Effector memory CD8-positive, alpha-beta T cell (primary cell): ENCODE measurements at places on chromosomes 4 and X.

- H3K27ac ChIP-seq, result no peak overlapping the region
- H3K27me3 ChIP-seq, result no peaks in the 10 kb centered on the region
Measured at GRCh38 chrX:28015993-28016392, 34.7 kb upstream of the DCAF8L1 start.

- H3K27me3 ChIP-seq, result no peaks in the 10 kb centered on the region
- H3K27ac ChIP-seq, result no peak overlapping the region
- no peak overlapping the region for H3K4me3 ChIP-seq
- no peaks in the 10 kb centered on the region for H3K4me1 ChIP-seq
- no peak for DNase-seq
- no peaks in the 10 kb centered on the region for H3K36me3 ChIP-seq
Measured at GRCh38 chr4:126991965-126992364, 640.8 kb upstream of the INTU start.

GRCh38 chr4:148653681-148654080, 211.5 kb upstream of the NR3C2 start:
- no peaks in the 10 kb centered on the region for H3K36me3 ChIP-seq
- no peaks in the 10 kb centered on the region for H3K27me3 ChIP-seq
- no peaks in the 10 kb centered on the region for H3K4me1 ChIP-seq
- no peak overlapping the region for H3K27ac ChIP-seq
- no peak for DNase-seq

DNA sequence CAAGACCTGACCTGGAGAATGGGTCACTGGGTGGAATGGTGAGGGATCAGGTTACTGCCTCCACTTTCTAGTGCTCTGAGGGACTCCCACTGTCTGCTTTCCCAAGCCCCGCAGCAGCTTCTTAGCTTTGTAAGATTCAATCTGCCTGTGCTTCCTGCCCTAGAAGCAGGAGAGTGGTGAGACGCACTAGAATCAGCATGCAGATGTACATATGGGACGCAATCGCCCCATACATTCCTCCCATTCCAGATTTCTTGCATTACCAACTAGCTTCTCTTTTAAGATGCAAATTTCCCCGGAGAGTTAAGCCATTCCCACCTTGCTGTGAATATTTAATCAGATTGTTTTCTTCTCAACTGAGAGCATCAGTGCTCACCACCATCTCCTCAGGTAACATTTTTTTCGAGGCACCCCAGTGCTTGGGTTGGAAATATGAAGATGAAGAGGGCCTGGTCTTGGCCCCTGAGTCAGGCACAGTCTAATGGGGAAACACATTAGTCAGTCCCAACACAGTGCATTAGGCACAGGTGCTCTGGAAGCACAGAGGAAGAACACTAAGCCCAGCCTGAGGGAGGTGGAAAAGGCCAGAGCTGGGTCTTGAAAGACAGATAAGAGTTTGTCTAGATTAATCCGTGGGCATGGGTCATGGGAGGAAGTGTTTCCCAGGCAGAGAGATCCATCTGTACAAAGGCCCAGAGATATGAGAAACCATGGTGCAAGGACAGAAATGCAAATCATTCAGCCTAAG, 66.7 kb upstream of the PRPS1 start:
- DNase-seq, result no peak
- peaks cover 3% of the 10 kb centered on the region for H3K4me1 ChIP-seq
- no peak overlapping the region for H3K4me3 ChIP-seq
- H3K36me3 ChIP-seq, result peaks cover 16% of the 10 kb centered on the region

- H3K4me1 ChIP-seq, result peaks cover 15% of the 10 kb centered on the region
- H3K27ac ChIP-seq, result peak overlapping the region; percentile 91
- H3K27me3 ChIP-seq, result peaks cover 39% of the 10 kb centered on the region
- H3K36me3 ChIP-seq, result peaks cover 4% of the 10 kb centered on the region
- DNase-seq, result no peak
Measured at GRCh38 chr4:7721984-7722551, 217.6 kb downstream of the AFAP1 start.

GRCh38 chrX:149490100-149490499, 15.0 kb downstream of the IDS start:
- no peak for DNase-seq
- H3K27me3 ChIP-seq, result no peaks in the 10 kb centered on the region
- peaks cover 15% of the 10 kb centered on the region for H3K4me1 ChIP-seq
- no peak overlapping the region for H3K27ac ChIP-seq
- peaks cover 26% of the 10 kb centered on the region for H3K36me3 ChIP-seq
- no peak overlapping the region for H3K4me3 ChIP-seq

GRCh38 chr4:171565130-171565788, 247.9 kb upstream of the GALNTL6 start:
- H3K4me1 ChIP-seq, result no peaks in the 10 kb centered on the region
- no peaks in the 10 kb centered on the region for H3K27me3 ChIP-seq
- H3K27ac ChIP-seq, result no peak overlapping the region
- peaks cover 3% of the 10 kb centered on the region for H3K36me3 ChIP-seq
- DNase-seq, result no peak
- no peak overlapping the region for H3K4me3 ChIP-seq

GRCh38 chr4:163157157-163157556, 9.5 kb downstream of the NAF1 start:
- no peak for DNase-seq
- H3K27ac ChIP-seq, result no peak overlapping the region
- no peak overlapping the region for H3K4me3 ChIP-seq

- no peak for DNase-seq
- H3K36me3 ChIP-seq, result no peaks in the 10 kb centered on the region
- peaks cover 10% of the 10 kb centered on the region for H3K4me1 ChIP-seq
- H3K27me3 ChIP-seq, result no peaks in the 10 kb centered on the region
- H3K4me3 ChIP-seq, result no peak overlapping the region
Measured at GRCh38 chrX:77953708-77954107, 15.7 kb downstream of the PGAM4 start.

- H3K4me3 ChIP-seq, result no peak overlapping the region
- no peak for DNase-seq
- peaks cover 13% of the 10 kb centered on the region for H3K36me3 ChIP-seq
- peaks cover 51% of the 10 kb centered on the region for H3K4me1 ChIP-seq
Measured at GRCh38 chr4:139460565-139460964, 6.6 kb downstream of the RAB33B start.

GRCh38 chr4:105710012-105710600, 1.5 kb downstream of the GSTCD start:
- H3K27me3 ChIP-seq, result no peaks in the 10 kb centered on the region
- peaks cover 19% of the 10 kb centered on the region for H3K4me1 ChIP-seq
- no peak for DNase-seq
- peak overlapping the region; percentile 97 for H3K27ac ChIP-seq

GRCh38 chr4:4524364-4524763, 17.5 kb downstream of the STX18 start:
- H3K36me3 ChIP-seq, result peaks cover 14% of the 10 kb centered on the region
- peak; percentile 46 for DNase-seq
- no peaks in the 10 kb centered on the region for H3K27me3 ChIP-seq
- H3K4me1 ChIP-seq, result peaks cover 25% of the 10 kb centered on the region

DNA sequence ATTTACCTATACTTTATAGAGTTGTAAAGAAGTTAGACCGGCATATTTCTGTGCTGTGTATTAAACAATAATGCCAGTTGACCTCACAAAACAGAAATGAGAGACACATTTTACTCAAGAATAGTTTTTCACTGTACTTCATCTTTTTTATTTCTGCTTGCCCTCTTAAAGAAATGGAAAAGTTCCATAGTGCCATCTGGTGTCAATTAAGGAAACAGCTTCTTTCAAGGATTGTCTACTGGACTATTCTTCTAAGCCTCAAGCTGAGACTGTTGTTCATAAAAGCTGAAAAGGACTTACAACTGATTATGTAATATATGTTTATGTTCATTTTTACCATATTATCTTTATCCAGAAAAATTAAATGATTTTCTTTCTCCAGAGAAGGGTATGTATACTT, 1523.7 kb downstream of the ARAP2 start:
- H3K4me3 ChIP-seq, result no peak overlapping the region
- no peaks in the 10 kb centered on the region for H3K4me1 ChIP-seq
- H3K27me3 ChIP-seq, result no peaks in the 10 kb centered on the region
- no peak overlapping the region for H3K27ac ChIP-seq
- no peak for DNase-seq
- H3K36me3 ChIP-seq, result no peaks in the 10 kb centered on the region

DNA sequence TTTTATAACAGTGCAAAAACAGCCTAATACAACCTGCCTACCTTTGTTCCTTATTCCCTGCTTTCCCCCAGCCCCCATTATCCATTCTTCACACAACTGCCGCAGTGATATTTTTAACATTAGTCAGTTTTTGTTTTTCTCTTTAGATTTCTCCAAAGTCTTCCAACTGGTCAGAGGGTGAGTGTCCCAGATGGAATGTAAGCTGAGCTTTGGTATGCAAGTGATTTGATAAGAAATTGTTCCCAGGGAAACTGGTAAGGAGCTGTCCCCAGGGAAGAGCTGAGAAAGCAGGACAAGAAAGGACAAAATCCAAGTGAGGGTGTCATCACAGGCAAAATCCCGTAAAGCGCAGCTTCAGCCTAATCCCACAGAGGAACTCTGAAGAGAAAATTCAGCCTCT, 475.5 kb upstream of the ADGRL3 start:
- H3K27ac ChIP-seq, result no peak overlapping the region
- H3K36me3 ChIP-seq, result no peaks in the 10 kb centered on the region
- DNase-seq, result no peak
- H3K4me1 ChIP-seq, result no peaks in the 10 kb centered on the region
- no peak overlapping the region for H3K4me3 ChIP-seq

GRCh38 chr4:111323496-111323895, 700.6 kb upstream of the PITX2 start:
- H3K27me3 ChIP-seq, result no peaks in the 10 kb centered on the region
- H3K4me1 ChIP-seq, result no peaks in the 10 kb centered on the region
- H3K27ac ChIP-seq, result no peak overlapping the region
- H3K4me3 ChIP-seq, result no peak overlapping the region

DNA sequence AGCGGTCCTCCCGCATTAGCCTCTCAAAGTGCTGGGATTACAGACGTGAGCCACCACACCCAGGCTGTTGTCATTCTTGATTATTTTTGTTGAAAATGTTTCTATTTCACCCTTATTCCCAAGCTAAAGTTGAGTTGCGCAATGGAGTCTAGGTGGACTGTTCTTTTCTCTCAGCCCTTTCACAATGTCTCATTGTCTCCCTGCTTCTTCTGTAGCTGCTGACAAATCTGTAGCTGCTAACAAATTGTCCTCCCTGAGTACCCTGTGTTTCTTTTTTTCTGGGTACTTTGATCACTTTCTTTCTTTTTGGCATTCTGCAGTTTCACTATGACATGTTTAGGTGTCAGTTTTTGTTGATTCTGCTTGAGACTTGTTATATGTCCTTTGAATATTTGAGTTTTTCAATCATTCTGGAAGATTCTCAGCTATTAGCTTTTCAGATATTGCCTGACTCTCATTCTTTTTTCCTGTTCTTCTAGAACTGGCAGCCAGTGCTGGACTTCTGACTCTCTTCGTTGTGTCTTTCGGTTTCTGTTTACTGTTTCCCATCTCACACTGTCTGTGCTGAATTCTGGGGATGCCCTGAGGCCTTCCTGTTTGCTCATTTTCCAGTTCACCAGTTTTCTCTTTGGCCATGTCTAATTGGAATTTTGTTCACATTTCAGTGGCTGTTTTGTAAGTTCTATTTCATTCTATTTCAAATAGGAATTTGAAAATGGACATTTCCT, 6.6 kb downstream of the ABCD1 start:
- peaks cover 30% of the 10 kb centered on the region for H3K4me1 ChIP-seq
- peak overlapping the region; percentile 64 for H3K27ac ChIP-seq
- no peak for DNase-seq

- peaks cover 27% of the 10 kb centered on the region for H3K4me1 ChIP-seq
- no peak for DNase-seq
- peak overlapping the region; percentile 83 for H3K4me3 ChIP-seq
- peaks cover 46% of the 10 kb centered on the region for H3K36me3 ChIP-seq
- peak overlapping the region; percentile 98 for H3K27ac ChIP-seq
Measured at GRCh38 chrX:41087201-41087600, 2.0 kb downstream of the USP9X start.

- peaks cover 4% of the 10 kb centered on the region for H3K36me3 ChIP-seq
- no peak overlapping the region for H3K4me3 ChIP-seq
- no peak for DNase-seq
- H3K4me1 ChIP-seq, result peaks cover 3% of the 10 kb centered on the region
- H3K27me3 ChIP-seq, result no peaks in the 10 kb centered on the region
- no peak overlapping the region for H3K27ac ChIP-seq
Measured at GRCh38 chr4:142150483-142150882, 514.1 kb downstream of the IL15 start.

DNA sequence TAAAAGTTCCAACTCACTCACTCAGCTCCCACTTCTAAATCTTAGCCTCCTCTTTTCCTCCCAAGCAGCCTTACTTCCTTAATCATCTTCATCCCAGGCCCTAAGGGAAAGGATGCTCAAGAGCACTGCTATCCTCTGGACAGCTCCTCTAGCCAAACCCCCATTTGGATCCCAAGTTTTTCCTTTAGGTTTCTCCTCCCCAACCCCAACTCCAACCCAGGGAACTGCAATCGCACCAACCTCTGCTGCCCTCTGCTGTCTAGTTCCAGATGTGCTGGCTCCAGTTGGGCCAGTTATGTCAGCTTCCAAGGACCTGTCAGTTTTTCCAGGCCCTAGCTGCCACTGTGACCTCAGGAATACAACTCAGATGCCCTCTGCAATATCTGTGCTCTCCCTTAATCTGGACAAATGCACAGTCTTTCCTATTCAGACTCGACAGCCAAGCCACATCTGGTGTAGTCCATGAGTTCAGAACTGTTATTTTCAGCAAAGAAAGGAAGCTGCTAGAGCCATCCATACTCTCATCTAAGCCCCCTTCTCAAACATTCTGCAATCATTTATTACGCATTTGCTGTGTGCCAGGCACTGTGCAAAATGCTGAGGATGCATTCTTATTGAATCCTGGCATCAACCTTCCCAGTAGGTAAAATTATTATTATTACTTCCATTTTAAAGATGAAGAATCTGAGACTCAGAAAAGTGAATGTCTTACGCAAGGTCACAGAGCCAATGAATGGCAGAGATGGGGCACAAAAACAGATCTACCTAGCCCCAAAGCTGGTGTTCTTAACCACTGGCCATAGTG, 12.3 kb upstream of the XPNPEP2 start:
- no peak overlapping the region for H3K4me3 ChIP-seq
- H3K27ac ChIP-seq, result peak overlapping the region; percentile 49
- no peaks in the 10 kb centered on the region for H3K27me3 ChIP-seq
- DNase-seq, result peak; percentile 23
- H3K4me1 ChIP-seq, result peaks cover 25% of the 10 kb centered on the region

GRCh38 chr4:152949930-152950329, 13.8 kb downstream of the FHDC1 start:
- peaks cover 29% of the 10 kb centered on the region for H3K27me3 ChIP-seq
- H3K36me3 ChIP-seq, result no peaks in the 10 kb centered on the region
- H3K27ac ChIP-seq, result no peak overlapping the region

- H3K4me1 ChIP-seq, result peaks cover 26% of the 10 kb centered on the region
- H3K27me3 ChIP-seq, result no peaks in the 10 kb centered on the region
- no peaks in the 10 kb centered on the region for H3K36me3 ChIP-seq
- DNase-seq, result no peak
Measured at GRCh38 chr4:101421386-101421785, 74.1 kb upstream of the PPP3CA start.

DNA sequence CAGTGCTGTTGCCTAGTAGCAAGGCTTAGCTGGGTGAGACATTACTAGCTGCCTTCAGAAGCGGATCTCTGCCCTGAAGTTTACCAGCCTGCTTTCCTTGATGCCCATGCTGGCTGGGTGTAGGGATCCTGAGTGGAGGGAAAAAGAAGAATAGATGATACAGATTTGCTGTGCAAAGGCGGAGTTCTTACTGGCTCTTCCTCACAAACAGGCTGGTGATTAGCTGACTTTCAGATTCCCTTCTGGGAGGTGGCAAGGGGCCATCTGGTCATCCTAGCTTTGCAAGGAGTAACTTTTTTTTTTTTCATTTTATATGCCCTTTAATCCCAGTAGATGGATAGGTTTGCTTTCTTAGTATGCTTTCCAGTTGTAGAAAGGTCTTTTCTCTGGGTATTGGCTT, 44.8 kb downstream of the SMARCA5 start:
- peak overlapping the region; percentile 92 for H3K27ac ChIP-seq
- H3K4me1 ChIP-seq, result peaks cover 17% of the 10 kb centered on the region
- DNase-seq, result no peak
- peaks cover 38% of the 10 kb centered on the region for H3K36me3 ChIP-seq
- H3K4me3 ChIP-seq, result peak overlapping the region; percentile 88
- H3K27me3 ChIP-seq, result no peaks in the 10 kb centered on the region
